Fibroblast of mammary gland (primary cell): ENCODE measurements at places on chromosomes 4 and X.

DNA sequence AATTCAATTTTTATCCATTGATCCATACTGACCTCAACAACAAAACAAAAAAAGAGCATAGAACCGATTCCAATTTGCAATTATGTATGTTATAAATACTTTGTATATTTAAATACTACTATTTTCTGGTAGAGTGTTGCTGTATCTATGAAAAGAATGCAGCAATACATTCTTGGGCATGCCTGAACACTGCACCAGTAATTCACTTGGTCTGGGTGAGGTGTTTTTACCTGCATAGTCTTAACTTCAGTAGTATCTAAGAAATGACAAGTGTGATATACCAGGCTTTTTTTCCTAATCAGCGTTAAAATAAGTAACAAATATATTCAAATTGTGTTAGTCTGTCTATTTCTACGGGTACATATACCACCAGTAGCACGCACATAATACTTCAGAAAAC lies 120.2 kb downstream of the KLHL13 start:
- DNase-seq, result no peak

GRCh38 chrX:13047759-13048158 lies 3.3 kb upstream of the FAM9C start:
- no peak for DNase-seq

DNA sequence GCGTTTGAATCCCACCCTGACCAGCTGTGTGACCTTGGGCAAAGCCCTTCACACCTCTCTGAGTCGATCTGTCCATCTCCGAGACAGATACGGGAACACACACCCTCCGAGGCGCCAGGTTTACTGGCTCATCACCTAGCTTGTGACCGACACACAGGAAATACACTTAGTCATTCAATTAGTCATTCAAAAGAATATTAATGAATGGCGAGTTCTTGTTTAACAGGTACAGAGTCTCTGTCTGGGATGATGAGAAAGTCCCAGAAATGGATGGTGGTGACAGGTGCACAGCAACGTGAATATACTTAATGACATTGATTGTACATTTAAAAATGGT lies 80.6 kb downstream of the PPP2R2C start:
- DNase-seq, result no peak

- DNase-seq, result peak; percentile 29
These were observed 6.0 kb upstream of the SPCS3 start for GRCh38 chr4:176313596-176314336.

- no peak for DNase-seq
These were observed 4.1 kb upstream of the HSD17B10 start for GRCh38 chrX:53438174-53438831.

GRCh38 chr4:123708902-123709301 lies 312.3 kb downstream of the SPRY1 start:
- DNase-seq, result no peak

- peak; percentile 77 for DNase-seq
These were observed 36.0 kb upstream of the NPNT start for GRCh38 chr4:105859233-105859632.

- no peak for DNase-seq
These were observed 51.0 kb upstream of the ENPP6 start for GRCh38 chr4:184268584-184269160.

DNA sequence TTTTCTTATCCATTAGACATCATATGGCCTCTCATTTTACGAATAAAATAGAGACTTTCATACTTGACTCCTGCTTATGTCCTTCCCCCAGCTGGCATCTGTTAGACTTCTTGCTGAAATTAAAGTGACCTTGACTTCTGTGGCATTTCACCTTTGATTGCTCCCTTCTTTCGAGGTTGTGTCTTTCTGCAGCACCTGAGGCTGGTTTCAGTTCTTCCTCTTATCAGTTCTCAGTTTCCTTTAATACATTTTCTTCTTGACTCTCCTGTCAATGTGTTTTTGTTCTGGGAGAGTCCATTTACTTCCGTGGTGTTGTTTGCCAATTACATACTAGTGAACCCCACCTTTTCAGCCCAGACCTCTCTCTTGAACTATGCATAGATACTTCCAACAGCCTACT lies 81.6 kb downstream of the RBPJ start:
- no peak for DNase-seq

DNA sequence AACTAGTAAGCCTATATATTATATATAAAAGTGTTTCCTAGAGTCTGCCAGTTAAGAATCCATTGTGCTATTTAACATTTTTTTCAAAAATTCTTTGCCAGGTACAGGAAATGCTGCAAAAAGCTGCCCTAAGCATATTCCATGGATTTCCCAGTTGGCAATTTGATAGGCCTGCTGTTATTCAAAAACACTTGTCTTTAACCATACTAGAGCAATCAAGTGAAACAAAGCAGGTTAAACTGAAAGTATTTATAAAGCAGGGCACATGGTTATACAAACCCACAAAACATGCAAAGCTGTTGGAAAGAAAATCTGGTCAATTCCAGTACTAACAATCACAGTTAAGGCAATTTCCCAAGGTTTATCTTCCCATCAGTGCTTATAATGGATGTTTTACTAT lies 159.9 kb downstream of the UNC5C start:
- DNase-seq, result no peak
